CMK (cell line): ENCODE measurements at places on chromosomes 5 and 9.

DNA sequence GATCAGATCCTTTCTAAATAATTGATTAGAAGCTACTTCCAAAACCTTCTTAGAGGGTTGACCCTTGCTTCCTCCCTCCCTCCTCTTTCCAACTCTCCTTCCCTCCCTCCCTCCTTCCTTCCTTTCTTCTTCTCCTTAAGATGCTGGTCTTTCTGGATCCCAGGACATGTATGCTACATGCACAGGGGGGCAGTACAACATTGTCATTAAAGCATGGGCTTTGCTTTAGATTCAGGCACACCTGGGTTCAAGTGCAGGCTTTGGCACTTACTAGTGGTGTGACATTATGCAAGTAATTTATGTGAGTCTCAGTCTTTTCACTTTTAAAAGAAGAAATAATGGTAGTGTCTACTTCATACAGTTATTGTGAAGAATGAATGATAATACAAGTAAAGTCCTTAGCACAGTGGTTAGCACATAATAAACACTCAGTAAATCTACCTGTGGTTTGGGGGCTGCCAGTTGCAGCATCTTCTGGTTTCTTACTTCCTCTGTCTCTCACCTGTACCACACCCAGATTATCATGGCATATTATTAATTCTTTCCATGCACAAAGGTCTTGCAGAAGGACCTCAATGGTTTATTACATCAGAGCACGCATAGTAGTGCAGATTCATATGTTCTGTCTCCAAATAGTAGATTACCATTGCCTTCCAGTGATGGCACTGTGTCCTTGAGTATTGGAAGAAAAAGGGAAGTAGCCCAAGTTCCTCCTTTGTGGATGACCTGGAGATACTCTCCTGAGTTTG, 154.1 kb downstream of the ARHGAP26 start:
- DNase-seq: no peak

- no peak for DNase-seq
These were observed 24.9 kb upstream of the DCAF12 start for GRCh38 chr9:34151398-34151797.

- DNase-seq: no peak
These were observed 796 bp upstream of the TPRN start for GRCh38 chr9:137201205-137201868.

GRCh38 chr5:154264549-154265196, 74.1 kb downstream of the GALNT10 start:
- DNase-seq: no peak

DNA sequence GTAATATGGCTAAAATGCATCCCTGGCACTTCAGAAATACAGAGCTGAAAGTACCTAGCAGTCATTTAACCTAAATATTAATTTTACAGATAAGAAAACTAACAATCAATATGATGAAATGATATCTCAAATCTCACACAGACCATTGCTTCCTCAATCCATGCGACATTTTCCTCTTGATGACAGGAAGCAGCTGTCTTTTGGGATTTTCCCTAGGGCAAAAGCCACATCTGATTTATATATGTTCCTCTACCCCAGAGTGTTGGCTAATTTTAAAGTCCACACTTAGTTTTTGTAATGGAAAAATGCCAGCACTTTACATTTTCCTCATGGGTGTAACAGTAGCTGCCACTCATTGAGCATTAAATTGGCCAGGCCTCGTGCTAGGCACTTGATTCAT, 47.7 kb upstream of the ITGA1 start:
- DNase-seq: no peak

DNA sequence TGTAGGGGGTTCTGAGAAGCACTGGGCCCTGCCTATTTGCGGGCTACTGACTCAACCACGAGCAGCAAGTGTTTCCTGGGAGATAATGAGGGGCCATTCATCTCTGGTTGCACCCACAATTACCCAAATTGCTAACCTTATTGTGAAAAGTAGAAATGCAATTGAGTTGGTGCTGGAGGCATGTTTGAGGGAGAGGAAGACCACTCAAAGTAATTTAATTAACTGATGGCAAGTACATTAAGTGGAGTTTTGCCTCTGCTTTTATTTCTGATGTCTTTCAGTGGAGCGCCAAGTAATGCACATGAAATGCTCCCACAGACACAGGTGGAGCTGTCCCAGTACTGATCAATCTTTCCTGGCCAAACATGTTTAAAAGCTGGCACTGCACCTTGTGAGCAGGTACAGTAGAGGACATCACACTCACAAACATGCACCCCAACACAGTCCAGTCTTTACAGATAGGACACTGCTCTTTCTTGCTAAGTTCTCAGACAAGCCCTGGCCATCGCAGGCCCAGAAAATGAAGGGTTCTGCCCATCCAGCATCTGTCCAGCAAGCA, 195.4 kb downstream of the HSPA4 start:
- no peak for DNase-seq

DNA sequence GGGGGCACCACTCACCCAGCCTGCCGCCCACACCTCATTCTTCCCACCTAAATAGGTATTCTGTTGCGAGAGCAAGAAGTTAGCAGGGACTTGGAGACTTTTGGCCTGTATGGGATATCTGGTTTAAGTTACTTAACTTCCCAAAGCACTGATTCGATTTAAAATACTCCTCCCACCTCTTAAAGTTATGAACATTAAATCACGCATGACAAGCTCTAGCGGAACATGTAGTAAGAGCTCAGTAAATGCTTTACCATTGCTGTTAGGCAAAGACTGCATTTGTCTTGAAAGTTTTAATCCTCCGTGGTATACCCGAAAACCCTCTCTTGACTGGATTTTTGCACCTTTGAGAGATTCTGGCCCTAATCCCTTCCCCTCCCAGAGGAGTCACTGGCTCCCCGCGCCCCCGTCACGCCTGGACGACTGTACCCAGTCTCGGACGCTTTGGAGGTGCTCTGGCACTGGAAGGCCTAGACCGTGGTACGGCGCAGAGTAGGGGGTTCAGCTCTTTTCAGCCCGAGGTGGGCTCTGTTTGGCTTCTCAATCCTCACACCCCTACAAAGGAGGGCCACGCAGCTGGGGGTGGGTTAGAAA, 4.4 kb downstream of the GDNF start:
- DNase-seq: no peak

DNA sequence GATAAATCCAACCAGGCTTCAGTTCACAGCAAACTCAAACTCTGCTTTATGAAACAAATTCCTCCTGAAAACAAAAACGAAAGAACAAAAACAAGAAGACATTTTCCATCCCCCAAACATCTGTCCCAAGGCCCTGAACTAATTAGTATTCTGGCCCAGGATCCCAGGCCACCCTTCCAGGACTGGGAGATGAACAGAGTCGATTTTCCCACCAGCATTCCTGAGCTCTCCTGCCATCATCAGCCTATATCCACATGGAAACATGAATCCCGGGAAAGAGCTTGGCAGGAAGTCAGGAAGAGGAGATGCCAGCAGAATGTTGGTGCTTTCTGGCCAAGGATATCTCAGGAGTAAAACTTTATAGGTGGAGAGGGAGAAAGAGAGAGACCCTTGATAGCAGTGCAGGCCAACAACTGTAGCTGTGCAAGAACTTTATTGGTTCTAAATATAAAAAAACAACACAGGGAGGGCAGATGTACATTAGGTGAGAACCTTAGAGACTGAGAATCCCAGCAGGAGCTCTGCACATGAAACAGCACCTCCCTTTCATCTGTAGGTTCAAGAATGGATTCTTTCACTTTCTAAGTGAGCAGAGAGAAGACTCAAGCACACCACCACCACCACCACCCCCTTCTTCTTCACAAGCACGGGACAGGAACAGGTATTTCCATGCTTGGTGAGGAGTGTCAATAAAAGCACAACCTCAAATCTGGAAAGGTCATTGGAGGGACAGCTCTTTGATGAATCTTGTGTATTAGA, 190.7 kb upstream of the TAS2R1 start:
- DNase-seq: no peak
